Putamen (tissue), 1 donor: ENCODE measurements at places on chromosomes 6 and 20.

DNA sequence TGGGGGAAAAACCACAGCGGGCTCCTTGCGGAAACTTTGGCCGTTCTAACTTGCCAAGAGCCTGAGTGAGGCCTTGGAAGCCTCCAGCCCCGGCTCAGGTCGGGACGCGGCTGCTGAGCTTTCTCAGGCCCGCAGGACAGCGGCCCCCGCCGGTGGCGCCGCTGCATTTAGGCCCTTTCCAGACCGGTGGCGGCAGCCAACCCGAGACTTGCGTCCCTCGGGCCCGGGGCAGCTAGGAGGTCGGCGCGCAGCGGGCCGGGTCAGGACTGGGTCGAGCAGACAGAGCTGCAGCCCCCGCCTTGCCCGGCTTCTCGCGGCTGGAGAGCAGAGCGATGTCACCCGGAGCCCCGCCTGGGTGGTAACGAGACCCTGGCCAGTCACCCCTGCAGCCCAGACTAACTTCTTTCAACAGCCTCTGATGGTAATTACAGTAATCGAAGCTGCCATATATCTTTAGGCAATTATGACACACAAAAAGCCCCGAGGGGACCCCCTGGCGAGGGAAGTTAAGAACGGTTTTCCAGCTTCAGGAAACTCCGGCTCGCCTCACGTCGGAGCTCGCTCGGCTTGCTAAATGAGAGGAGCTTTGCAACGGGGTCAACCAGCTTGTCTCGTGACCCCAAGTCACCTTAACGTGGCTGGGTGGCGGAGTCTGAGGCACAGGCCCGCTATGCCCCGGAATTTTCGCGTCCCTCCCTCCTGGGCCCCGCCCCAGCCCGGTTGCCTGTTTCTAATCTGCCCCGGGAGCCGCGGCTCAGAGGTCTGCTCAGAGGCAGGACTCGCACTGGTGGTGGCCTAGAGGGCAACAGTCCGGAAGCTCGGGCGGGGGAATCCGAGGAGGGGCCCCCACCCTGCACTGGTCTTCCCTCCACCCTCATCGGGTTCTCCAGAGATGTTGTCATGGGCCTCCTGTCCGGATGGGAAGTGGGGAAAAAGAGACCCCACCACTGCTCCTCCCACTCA, 3.0 kb downstream of the NR2E1 start:
- no peak for DNase-seq

- no peak for DNase-seq
These were observed 19.6 kb downstream of the KIF16B start for GRCh38 chr20:16553684-16554083.

DNA sequence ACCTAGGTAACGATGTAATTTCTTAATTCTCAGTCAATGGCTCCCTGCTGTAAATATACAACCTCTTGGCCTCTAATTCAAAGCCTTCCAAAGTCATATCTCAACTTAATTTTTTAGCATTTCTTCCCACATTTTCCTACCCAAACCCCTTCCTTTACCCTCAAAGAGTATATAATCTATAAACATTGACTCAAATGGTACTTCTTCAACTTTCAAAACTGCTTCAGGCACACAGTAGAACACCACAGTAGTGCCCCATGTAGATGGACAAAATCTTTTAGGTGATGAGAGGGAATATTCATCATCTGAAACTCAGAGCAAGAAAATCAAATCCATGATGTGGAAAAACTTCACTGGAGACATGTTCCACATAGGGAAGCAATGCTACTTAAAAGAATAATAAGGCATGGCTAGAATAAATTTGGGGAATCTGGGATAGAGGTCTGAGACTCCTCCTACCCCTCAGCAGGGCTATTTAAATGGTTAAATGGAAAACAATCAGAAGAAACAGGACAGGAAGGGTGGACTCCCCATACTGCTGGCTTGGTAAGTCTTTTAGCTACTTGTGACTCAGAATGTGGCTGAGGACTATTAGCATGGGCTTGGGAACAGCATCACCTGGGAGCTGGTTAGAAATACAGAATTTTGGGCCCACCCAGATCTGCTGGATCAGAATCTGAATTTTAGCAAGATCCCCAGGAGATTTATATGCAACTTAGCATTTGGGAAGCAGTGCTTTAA, 6.4 kb downstream of the SLC22A2 start:
- DNase-seq: no peak

- no peak for DNase-seq
These were observed 38.0 kb downstream of the CDKAL1 start for GRCh38 chr6:20572288-20572687.

GRCh38 chr20:56392881-56393482, 537 bp downstream of the CSTF1 start:
- DNase-seq: no peak

DNA sequence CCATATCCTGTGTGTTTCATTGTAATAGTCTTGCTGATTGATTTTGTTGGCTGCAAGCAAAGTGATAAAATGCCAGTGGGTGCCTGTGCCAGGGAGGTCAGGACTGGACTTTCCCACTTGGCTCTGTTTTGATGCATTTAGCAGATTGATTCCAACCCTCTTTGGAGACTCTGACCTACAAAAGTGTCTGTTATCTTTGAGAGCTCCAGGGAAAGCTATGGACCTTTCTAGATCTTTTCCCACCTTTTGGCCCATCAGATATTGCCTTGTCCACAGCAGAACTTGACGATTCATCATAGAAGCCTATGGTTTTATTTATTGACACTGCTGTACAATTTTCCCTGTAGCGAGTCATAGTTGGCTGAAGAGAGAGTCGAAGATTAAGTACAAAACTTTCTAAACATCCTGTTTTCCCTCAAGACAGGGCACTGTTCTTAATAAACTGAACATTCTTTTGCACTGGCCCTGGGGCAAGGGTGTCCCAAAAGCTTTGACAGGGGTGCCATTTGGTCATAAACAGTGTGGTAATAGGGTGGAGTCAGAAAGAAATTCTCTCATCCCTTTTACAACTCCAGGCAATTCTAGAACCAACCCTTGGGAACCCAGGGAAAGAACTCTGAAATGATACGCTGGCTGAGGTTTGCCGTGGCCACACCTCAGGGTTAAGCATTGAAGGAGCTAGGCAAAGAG, 53.7 kb downstream of the E2F3 start:
- DNase-seq: no peak

GRCh38 chr6:1869308-1869707, 259.6 kb downstream of the FOXC1 start:
- no peak for DNase-seq

GRCh38 chr6:68069921-68070710, 565.0 kb upstream of the ADGRB3 start:
- DNase-seq: no peak

DNA sequence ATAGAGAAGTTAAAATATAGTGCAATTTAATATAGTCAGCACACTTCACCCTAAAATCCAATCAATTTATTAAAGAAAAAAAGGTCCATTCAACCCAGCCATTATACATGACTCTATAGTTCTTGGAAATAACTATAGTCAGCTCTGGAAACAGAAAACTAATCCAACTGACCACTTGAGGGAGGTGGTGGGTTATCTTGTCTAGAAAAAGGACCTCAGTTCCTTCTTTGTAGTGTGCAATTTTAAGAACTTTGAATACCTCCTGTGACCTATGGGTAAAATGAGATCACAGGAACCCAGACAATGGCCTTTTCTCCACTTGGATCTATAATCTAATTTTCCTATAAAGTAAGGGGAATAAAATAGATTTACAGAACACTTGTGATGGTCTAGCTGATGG, 163.6 kb upstream of the CENPW start:
- no peak for DNase-seq

DNA sequence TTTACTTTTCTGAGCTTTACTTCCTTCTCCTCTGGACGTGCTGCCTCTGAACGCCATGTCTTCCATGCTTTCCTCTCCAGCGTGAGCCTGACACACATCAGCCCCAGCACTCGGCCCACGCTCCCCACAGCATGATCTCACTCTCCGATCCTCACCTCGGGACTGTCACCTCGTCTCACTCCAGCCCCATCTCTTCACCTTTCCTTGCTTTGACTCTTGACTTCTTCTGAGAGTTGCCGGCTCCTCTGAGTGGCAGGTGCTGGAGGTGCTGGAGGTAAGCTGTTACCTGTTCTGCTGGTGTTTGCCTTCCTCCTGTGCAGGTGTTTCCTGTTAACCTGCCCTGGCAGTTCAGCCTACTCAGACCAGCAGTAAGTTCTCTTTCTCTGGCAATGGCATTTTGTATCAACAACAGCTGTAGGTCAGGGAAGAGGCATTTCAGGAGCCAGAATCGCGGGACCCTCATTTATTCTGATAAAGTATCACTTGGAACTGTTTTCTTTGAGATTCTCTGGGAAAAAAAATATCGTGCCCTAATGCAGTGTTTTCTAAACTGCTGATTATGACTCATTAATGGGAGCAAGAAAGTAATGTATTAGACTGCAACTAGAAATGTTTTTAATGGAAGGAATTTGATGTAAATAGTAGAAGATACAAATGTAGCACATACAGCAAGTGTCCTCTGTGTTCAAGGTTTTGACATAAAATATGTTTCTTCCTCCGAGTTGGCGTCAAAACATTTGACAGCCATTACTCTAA, 106.5 kb downstream of the ARID1B start:
- DNase-seq: peak; percentile 45

GRCh38 chr6:162560891-162561290, 166.7 kb downstream of the PRKN start:
- no peak for DNase-seq
